ENCODE measurements at places on chromosomes 5 and 9.
A peak's percentile ranks its signal among the peaks of the same experiment; 100 is the strongest.

DNA sequence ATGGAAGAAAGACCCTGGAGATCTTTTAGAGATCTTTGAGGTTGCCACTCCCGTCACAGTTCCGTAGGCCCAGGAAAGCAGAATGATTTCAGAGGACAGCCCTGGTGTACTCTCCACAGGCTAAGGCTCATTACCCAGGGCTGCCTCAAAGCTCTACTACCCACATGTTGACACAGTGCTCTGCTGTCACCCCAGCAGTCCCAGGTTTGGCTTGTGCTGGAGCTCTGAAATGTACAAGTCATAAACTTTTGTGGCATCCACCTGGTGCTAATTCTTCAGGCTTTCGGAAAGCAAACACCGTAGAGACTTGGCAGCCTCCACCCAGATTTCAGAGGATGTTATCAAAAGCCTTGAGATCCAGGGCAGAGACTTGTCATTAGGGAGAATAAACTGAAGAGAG, 136.5 kb downstream of the MTRR start:
- no peak for DNase-seq

DNA sequence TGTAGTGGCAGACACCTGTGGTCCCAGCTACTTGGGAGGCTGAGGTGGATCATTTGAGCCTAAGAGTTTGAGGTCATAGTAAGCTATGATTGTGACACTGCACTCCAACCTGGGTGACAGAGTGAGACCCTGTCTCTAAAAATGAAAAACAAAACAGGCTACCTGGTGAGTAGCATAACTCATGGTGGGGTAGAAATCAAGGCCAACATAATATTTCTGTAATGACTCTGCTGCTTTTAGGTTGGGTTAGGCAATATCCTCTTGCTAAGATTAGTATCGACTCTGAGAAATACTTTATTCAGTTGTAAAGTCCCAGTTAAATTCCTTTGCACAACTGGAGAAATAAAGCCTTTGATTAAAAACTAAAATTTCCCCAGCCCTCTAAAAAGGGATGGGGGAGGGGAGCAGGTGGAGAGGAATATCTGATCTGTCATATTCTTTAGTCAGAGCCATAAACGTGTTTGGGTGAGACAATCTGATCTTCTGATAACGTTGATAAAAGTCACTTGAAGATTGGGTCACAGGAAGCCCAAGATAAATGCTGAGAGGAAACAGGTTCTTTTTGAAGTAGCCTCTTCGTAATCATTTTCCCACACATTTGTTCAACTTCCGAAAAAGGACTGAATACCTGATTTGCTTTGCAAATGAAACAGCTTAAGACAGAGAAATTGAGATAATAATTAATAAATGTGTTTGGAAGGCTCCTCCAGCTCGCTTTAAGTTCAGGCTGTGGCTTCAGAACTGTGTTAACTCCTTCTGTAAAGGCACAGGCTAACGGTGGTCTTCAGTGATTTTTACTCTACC, 14.9 kb downstream of the IL4 start:
- DNase-seq = no peak

DNA sequence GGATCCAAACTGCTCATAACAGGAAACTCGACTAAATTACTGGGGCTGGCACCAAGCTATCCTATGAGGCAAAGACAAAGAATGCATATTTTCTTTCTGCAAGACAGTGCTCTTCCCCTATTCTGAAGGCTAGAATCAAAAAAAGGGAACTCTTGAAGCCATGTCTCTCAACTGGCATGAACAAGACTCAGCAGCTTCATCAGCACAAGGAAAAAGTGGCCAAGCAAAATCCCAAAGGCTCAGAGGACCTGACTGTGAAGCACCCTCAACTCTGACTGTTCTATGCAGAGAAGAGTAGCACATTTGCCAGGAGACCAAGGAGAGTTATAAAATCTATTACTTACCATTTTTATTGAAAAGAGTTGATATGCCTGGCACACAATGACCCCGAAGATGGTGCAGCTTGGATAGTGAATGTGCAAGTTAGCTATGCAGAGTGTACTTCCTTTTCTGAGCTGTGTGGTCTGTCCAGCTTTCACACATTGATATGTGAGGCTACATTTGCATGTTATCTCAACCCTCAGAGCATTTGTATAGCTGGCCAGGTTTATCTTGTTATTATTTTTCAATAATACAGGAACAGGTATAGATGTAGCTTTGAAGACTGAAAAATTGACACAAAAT, 51.0 kb upstream of the FYB1 start:
- peak; percentile 41 for DNase-seq

- DNase-seq = no peak
Observed at GRCh38 chr5:17666726-17667235, 32.5 kb downstream of the TAF11L14 start.

GRCh38 chr9:20623021-20623747, 885 bp upstream of the MLLT3 start:
- DNase-seq = peak; percentile 50

- DNase-seq = no peak
Observed at GRCh38 chr5:34415559-34416198, 240.4 kb upstream of the RAI14 start.

DNA sequence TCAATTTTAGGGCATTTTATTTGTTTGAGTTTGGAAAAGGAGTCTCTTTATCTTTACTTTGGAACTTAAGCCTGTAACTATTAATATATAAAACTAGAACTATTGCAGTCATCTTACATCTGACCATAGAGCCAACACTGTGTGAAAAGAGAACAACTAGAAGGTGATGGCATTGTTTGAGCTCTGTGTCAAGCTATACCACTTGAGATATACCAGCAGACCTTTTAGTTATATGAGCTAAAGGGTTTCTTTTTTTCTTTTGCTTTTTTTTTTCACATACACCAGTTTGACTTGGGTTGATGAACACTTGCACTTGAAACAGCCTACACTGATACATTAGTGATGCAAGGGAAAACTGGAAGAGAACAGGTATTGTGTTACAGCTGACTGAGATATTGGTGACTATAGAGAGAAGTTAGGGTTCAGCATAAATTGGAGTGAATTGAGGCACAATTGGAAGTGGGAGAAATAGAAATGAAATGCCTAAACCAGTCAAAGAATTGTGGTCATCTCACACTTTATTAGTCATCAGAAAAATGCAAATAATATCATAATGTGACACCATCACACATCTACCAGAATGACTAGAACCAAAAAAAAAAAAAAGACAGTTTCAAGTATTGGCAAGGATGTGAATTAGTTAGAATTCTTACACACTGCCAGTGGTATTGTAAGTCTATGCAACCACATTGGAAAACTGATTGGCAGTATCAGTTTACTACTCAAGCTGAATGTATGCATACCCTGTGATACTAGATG, 60.9 kb downstream of the ADRB2 start:
- DNase-seq = no peak

DNA sequence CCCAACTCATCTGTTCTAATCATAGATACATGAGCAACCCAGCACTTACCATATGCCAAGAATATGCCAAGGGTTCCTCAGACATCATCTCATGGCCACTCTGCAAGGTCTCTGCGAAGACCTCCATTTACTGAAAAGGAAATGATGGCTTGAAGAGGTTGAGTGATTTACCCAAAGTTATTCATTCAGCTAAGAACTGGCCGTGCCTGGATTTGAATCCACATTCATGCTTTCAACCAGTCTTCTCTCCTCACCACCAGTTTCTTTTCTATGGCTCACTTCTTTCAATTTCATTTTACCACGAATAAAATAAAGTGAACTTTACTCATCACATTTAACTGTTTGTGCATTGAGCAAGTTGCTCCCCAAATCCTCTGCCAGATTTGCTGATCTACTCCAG, 27.2 kb upstream of the FOXI1 start:
- no peak for DNase-seq

GRCh38 chr5:79122973-79123372, 11.4 kb downstream of the BHMT start:
- no peak for DNase-seq

DNA sequence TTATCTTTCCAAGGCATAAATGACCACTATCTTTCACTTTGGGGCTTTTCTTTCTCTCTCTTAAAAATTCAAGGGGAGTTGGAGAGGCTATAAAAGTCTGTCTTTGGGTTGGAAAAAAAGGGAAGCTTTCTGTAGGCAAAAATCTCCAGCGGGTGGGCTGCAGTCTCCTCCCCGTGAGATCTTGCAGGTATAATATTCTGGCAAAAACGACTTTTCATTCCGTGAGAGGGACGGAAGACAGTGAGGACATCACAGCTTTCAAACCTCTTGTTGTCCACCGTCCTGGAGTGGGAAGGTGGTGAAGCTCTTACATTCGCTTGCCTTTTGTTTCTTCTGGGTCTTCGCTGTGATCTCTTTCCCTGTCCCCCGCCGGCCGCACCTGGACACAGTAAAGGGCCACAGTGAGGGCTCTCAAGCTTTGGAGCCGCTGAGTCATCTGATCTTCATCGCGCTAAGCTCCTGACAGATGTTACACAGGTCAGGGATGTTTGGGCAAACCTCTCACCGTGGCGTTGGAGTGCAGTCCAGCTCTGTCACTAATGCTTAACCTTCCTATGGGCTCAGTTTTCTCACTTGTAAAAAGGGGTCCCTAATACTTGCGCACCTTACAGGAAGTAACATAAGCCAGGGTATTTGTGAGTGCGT, 61.9 kb upstream of the MEGF10 start:
- no peak for DNase-seq

DNA sequence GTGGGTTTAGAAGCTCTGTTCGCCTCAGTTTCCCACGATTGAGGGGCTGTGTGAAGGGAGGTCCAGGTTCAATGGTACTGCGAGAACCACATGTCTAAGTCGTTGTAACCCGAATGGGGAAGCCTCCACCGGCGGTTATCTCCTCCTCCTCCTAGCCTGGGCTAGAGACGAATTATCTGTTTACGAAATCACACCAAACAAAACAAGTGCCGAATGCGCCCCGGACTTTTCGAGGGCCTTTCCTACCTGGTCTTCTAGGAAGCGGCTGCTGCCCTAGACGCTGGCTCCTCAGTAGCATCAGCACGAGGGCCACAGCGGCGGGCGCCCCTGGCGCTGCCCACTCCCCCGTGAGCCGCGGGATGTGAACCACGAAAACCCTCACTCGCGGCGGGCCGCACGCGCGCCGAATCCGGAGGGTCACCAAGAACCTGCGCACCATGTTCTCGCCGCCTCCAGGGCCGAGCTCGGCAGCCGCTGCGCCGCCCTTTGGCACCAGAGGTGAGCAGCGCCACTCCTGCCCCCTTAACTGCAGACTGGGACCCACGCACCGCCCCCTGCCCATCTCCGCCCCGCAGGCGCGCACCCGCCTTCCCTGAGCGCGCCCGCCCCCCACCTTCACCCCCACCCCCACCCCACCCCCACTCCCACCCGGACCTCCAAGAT, at the start of gene CDKN2A:
Gene CDKN2A, minus strand, starts transcription at position 500 of the 663 bp plus-strand sequence.
- no peak for DNase-seq

DNA sequence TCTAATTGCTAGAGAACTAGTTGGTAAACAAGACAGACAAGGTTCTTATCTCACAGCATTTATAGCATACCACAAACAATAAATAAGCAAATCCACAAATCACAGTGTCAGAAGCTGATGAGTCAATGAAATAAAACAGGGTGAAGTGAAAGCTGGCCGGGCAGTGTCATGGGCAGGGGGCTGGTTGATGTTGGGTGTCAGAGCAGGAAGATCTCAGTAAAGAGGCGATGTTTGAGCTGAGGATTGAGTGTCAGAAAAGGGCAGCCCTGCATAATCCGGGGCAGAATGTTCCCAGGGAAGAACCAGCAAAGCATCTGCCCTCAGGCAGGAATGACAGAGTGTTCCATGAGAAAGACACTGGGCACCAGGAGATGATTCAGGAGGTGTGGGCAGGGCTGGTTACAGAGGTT, 183.4 kb downstream of the GOLPH3 start:
- no peak for DNase-seq

DNA sequence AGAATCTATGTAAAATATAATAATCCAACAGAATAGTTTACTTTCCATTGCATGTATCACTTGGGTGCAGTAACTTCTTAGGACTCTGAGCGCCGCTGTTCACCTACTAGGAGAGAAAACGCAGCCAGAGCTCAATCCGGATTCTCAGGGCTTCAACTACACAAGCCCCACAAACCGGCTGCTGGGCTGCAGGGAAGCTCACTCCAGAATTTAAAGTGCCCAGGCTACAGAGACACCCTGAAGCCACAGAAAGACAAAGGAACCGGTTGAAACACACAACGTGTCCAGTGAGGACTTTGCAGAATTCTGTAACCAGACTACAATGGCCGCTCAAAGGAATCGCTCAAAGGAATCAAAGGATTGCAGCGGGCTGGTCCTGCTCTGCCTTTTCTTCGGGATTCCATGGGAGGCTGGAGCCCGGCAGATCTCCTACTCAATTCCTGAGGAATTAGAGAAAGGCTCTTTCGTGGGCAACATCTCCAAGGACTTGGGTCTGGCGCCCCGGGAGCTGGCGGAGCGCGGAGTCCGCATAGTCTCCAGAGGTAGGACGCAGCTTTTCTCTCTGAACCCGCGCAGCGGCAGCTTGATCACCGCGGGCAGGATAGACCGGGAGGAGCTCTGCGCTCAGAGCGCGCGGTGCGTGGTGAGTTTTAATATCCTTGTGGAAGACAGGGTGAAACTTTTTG, at the start of gene PCDHGA10:
Gene PCDHGA10, plus strand, starts transcription at position 134 of the 686 bp plus-strand sequence. Its CDS starts 189 bp downstream, at position 323.
- DNase-seq = peak; percentile 17

DNA sequence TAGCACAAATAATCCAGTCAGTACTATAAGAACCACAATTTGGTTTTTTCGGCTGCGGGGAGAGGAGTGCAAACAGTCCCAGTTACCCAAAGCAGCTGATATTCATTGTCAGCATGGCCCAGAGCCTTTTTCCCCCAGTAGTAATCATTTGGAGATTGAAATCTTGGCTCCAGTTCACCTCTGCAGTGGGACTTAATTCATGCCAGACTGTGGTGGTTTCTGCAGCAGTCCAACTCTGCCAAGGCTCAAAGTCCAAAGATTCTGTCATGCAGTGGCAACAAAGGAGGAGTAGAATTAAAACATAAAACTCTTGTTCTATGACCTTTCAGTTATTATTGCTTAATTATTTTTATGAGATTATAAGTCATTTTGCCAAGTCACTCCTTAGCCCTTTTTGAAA, 25.0 kb upstream of the TRIM36 start:
- no peak for DNase-seq

GRCh38 chr5:143432658-143433239, 29.3 kb upstream of the NR3C1 start:
- DNase-seq = no peak

GRCh38 chr9:20714442-20715415, 30.7 kb downstream of the FOCAD start:
- no peak for DNase-seq

DNA sequence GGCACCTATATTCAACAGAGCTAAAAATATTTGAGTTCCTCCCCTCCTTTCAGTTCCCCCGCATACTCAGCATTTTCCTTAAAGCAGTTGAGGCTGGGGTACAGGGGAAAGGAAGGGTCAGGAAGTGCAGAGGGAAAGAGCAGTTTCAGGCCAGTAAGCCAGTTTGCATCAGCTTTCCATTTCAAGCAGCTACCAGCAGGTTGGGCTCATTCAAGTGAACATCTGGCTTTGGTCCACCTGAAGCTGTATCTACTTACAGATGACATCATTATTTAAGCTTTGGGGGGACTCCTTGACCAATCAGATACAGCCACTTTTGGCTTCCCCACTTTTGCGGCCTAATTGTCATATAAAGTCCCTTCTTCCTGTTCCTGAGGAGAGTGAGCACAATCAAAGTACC, 8.2 kb upstream of the ACO1 start:
- no peak for DNase-seq
